CD4-positive, alpha-beta T cell treated with Interleukin-21 for 1 hour (primary cell): ENCODE measurements at places on chromosomes 3 and 15.

DNA sequence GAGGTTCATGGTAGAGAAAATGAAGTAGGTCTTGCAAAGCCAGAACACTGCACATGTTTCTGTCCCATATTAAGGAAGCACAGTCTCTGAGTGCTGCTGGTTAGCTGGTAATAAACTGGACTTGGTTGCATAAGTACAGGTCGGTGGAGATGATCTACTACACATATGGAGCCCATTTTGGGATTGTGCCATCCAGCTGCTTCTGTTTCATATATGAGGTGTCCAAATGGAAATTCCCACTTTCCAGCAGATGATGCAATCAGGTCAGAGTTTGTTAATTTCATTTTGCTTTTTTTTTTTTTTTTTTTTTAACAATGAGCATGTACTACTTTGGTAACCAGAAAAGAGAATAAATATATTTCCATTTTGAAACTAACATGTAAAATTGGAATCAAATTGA lies 122.6 kb downstream of the SATB1 start:
- no peak for DNase-seq

- DNase-seq: no peak
Measured at GRCh38 chr15:74906067-74906449, 593 bp downstream of the FAM219B start.

DNA sequence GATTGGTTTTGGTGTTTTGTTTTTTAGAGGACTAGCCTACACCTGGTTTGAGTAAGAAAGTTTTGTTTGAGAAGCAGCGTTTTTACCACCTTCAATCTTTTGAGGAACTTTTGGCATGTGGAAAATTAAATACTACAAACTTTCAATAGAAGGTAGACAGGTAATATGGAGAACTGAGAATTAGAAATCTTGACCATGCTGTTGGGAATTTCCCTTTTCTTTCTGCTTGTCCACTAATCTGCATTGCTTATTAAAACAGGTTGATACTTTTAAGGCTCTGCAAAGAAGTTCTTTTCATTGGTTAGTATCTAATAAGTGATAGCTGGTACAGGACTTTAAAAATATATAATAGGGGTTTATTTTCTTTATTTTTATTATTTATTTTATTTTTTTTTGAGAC lies 31.9 kb downstream of the UBE2E1 start:
- DNase-seq: no peak

- no peak for DNase-seq
Measured at GRCh38 chr3:40771112-40771511, 246.4 kb downstream of the ZNF621 start.

DNA sequence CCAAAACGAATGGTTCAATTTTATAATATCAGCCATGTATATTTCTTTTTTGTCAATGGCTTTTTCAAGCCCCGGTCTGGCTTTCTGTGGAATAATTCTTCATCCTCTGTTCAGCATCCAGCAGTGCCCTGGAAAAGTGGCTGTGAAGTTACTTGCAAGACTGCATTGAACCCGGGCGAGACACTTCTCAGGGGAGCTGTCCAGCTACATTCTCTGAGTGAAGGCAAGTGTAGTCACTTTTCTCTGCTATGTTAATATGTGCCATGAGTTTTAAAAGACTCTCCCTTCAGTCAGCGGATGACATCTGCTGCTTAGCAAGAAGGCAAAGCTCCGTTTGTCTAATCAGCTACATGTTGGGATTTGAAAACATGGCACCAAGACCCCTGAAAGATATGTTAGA lies 81.3 kb upstream of the RGMA start:
- no peak for DNase-seq

DNA sequence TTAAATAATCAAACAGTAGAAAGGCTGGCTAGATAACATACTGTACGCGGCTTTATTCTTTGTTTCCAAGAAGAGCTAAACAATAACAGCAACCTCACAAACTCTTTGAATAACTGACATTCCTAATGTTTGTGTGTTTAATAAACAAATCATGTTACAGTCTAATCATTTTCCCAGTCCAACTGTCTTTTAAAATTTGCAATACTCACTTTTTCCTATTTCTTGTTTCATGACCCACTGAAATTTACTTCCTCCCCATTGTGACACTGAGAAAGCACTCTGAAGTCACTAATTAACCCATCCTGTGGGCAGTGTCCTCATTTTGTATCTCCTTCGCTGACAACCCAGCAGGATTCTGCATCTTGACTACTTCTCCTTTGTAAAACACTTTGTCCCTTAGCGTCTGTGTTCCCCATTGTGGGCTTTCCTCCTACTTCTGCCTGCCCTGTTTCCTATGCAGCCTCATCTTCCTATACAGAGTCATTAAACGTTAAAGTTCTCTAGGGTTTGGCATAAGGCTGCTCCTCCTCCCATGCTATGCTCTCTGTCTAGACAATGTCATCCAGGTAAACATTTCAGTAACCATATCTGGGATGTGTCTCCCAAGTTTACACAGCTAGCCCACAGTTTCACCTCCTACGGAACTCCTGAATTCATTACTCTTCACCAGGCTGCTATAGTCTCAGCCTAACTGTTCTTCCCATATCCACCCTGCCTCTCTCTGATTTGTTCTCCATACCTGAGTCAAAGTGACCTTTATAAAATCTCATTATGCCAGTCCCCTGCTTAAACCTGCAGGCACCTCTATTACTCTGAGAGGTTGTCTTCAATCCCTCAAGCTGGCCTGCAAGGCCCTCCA lies 148.9 kb downstream of the GREM1 start:
- no peak for DNase-seq

DNA sequence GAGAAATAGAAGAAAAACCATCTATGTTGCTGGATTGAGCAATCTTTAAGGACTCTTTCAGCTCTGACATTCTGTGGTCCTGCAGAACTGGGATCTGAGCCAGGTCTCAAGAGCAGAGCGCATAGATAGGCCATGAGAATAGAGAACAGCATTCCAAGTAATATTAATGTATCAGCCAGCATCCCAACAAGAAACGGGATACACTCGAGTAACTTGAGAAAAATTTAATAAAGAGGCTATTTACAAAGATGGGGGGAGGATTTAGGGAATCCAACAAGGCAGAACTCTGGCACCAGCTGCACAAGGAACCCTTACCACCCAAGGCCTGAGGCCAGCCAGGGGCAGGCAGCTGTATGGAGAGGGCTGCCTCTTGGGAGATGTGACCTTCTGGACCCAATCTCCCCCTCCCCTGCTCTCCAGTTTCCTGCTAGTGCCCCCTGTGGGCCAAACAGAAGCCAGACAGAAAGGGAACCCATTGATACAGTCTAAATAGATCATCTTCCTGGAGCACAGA lies 8.2 kb downstream of the TMOD2 start:
- DNase-seq: no peak

DNA sequence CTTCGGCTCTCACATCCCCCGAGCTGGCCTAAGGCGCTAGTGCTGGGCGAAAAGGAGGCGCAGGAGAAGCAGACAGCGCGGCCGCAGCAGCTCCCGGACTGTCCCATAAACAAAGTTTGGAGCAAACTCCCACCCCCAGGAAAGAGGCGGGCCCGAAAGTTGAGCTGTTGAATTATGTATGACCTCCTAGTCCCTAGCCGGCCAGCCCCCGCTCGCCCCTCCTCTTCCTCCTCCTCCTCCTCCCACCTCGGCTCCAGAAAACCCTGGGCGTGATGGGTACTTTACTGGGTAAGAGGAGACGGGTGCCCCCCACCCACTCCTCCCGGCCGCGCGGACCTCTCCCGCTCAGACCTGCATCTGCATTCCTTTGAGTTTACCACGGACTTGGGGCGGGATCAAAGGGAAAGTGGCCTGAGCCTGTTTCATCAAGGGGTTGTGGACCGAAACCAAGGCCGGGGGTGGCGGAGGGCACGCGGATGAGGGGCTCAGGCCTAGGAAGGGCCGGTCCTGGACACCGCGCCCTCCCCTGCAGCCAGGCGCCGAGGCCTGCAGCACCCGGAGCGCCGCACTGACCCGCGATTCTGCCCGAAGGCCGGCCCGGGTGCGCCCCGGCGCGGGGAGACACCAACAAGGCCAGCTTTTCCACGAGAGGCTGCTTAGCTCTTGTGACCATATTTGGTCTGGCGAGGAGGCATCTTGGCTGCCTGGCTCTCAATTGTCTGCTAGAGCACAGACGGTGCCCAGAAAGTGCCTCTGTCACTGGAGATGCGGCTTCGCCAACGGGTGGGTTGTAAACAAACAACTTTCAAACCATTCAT lies at the start of gene WWTR1:
WWTR1 (minus strand) TSS at position 100 of the 818 bp plus-strand sequence. CDS start 719 bp downstream, outside the sequence.
- peak; percentile 32 for DNase-seq
